ENCODE measurements at places on chromosomes 3 and 15.

DNA sequence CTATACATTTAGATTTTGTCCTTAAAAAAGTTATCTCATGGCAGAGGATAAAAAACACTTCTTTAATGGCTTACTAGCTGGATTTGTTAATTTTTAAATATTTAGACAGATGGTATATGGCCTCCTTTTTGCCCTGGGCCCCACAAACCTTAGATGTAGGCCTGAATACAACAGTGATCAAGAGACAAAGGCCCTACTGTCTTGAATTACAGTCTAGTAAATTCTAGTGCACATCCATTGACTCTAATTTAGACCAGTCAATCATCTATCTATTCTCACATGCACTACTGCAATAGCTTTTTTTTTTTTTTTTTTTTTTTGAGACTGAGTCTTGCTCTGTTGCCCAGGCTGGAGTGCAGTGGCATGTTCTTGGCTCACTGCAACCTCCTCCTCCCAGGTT is 452.8 kb downstream of the FHIT start:
- H3K4me3 ChIP-seq, result no peak overlapping the region
- H3K36me3 ChIP-seq, result no peaks in the 10 kb centered on the region
- no peak for DNase-seq
- H3K27me3 ChIP-seq, result no peaks in the 10 kb centered on the region

- no peaks in the 10 kb centered on the region for H3K27me3 ChIP-seq
- H3K4me3 ChIP-seq, result no peak overlapping the region
- no peak overlapping the region for H3K27ac ChIP-seq
- H3K36me3 ChIP-seq, result no peaks in the 10 kb centered on the region
Observed at GRCh38 chr15:46556559-46557379, 921.9 kb downstream of the SQOR start.

GRCh38 chr15:78968539-78969271 is 23.9 kb upstream of the CTSH start:
- no peaks in the 10 kb centered on the region for H3K4me1 ChIP-seq
- H3K4me3 ChIP-seq, result no peak overlapping the region
- H3K27me3 ChIP-seq, result no peaks in the 10 kb centered on the region

- no peak for DNase-seq
- H3K4me3 ChIP-seq, result no peak overlapping the region
- H3K27me3 ChIP-seq, result no peaks in the 10 kb centered on the region
- no peak overlapping the region for H3K27ac ChIP-seq
Observed at GRCh38 chr3:114554731-114555130, 260.9 kb downstream of the TIGIT start.

GRCh38 chr15:34336231-34336990 is 1.2 kb downstream of the SLC12A6 start:
- H3K27me3 ChIP-seq, result no peaks in the 10 kb centered on the region
- H3K4me3 ChIP-seq, result peak overlapping the region; percentile 96
- H3K27ac ChIP-seq, result peak overlapping the region; percentile 96

- peak overlapping the region; percentile 94 for H3K4me3 ChIP-seq
- H3K36me3 ChIP-seq, result peaks cover 7% of the 10 kb centered on the region
- peak overlapping the region; percentile 93 for H3K27ac ChIP-seq
Observed at GRCh38 chr3:127590282-127590592, 296 bp downstream of the TPRA1 start.

DNA sequence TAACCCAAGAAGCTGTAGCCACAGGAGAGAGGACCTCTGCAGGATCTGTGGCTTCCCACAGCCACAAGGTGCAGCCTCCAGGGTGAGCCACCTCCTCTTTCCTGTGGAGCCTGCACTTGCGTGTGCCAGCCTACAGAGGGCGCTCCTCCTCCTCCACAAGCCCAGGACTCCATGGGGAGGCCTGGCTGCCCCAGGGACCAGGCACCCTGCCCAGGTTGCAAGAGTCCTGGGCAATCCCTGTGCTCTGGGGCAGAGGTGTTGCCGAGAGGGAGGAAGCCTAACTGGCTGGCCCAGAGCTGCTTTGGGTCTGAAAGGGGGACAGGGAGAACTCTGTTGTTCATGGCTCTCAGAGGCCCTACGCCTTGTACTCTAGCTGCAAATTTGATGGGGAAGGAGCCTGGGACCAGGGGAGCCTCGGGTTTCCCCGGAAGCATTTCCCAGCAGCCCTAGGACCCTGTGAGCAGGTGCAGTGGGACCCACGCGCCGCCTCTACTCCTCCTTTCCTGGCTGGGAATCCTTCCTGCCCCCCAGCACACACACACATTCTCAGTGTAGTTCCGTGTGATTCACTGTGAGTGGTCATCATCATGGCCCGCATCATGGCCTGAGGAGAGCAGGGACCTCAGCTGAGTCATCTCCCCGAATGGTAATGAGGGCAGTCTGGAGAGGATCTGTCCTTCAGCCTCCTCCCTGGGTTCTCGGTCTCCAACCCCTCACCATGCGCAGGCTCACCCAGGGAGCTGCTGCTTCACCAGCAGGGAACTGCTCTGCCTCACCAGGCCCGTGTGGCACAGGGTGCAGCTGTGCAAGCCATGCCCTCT is 24.3 kb downstream of the TBC1D21 start:
- no peak overlapping the region for H3K27ac ChIP-seq
- H3K4me1 ChIP-seq, result no peaks in the 10 kb centered on the region
- peak; percentile 37 for DNase-seq
- no peaks in the 10 kb centered on the region for H3K36me3 ChIP-seq
- no peaks in the 10 kb centered on the region for H3K27me3 ChIP-seq

DNA sequence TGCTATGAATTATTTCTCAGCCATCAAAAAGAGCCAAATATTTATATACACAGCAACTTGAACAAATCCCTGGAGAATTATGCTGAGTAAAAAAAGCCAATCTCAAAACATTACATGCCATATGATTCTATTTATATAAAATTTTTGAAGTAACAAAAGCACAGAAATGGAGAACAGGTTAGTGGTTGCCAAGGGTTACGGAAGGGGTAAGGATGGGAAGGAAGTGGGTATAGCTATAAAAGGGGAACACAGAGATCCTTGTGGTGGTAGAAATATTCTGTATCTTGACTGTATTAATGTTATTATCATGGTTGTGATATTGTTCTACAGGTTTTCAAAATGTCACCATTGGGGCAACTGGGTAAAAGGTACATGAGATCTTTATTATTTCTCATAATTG is 62.3 kb upstream of the ASB14 start:
- no peaks in the 10 kb centered on the region for H3K4me1 ChIP-seq
- no peaks in the 10 kb centered on the region for H3K27me3 ChIP-seq
- DNase-seq, result no peak
- no peak overlapping the region for H3K4me3 ChIP-seq
- H3K36me3 ChIP-seq, result no peaks in the 10 kb centered on the region

GRCh38 chr3:64687781-64688604 is at the start of gene ADAMTS9:
TSS of gene ADAMTS9 (minus strand) at chr3:64688000. CDS start at chr3:64687657, 343 bp downstream.
- H3K27ac ChIP-seq, result no peak within 1 kb of the TSS
- H3K36me3 ChIP-seq, result no peaks in the 10 kb centered on the region
- no peak for DNase-seq
- peaks cover 6% of the 10 kb centered on the region for H3K4me1 ChIP-seq
- no peak within 1 kb of the TSS for H3K4me3 ChIP-seq

- H3K27ac ChIP-seq, result no peak overlapping the region
- no peaks in the 10 kb centered on the region for H3K27me3 ChIP-seq
- no peak overlapping the region for H3K4me3 ChIP-seq
- DNase-seq, result peak; percentile 4
- H3K4me1 ChIP-seq, result peaks cover 11% of the 10 kb centered on the region
Observed at GRCh38 chr3:128307781-128308469, 154.6 kb downstream of the EEFSEC start.

DNA sequence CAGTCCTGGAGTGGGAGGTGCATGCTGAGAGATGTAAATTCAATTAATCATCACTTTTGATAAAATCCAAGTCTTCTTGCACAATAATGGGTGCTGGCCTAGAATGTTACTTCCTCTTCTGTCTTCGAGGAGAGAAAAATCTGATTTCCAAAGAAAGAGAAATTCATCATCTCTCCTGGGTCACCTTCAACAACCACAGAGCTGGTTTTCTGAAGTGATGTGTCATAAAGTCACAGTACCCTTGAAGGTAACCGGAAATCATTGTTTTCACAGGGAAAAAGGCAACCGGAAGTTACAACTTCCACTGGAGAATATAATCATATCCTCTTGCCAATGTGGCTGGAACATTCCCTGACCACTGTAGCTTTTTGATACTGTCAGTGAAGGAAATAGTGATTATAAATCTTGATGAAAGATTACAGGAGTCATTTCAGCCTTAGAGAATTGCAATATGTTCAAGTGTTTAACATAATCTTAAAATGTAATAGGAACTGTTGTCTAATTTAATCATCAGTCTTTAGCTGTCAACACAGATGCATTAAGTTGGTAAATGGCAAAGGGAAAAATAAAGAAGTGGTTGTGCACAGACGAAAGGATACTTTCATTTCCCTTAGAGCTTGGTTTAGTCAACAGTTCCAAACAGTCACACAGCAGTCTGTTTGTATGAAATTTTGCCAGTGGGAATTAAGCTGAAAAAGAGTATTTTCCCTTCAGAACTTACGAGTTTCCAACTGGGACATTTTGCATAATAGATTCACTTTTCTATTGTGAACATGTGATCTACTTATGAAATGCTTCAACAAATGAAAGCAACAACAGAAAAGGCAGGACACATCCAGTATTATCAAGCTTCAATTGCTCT is 106.5 kb upstream of the SLC4A7 start:
- peaks cover 4% of the 10 kb centered on the region for H3K36me3 ChIP-seq
- no peak for DNase-seq
- H3K27ac ChIP-seq, result peak overlapping the region; percentile 52
- H3K4me3 ChIP-seq, result peak overlapping the region; percentile 12
- H3K4me1 ChIP-seq, result peaks cover 32% of the 10 kb centered on the region

GRCh38 chr3:179760944-179761343 is 108.1 kb downstream of the USP13 start:
- no peaks in the 10 kb centered on the region for H3K27me3 ChIP-seq
- peaks cover 12% of the 10 kb centered on the region for H3K36me3 ChIP-seq
- no peaks in the 10 kb centered on the region for H3K4me1 ChIP-seq
- no peak overlapping the region for H3K4me3 ChIP-seq

- peaks cover 21% of the 10 kb centered on the region for H3K36me3 ChIP-seq
- no peak overlapping the region for H3K27ac ChIP-seq
- DNase-seq, result no peak
- H3K4me1 ChIP-seq, result no peaks in the 10 kb centered on the region
- no peak overlapping the region for H3K4me3 ChIP-seq
Observed at GRCh38 chr3:14489641-14490040, 50.5 kb downstream of the GRIP2 start.

- no peaks in the 10 kb centered on the region for H3K4me1 ChIP-seq
- DNase-seq, result no peak
Observed at GRCh38 chr3:35658686-35659085, 19.4 kb downstream of the ARPP21 start.

Data from central memory CD8-positive, alpha-beta T cell (primary cell).